Tongue (tissue), 3 donors: ENCODE measurements at places on chromosomes 7 and 10. TPM values are rescaled to one million over a fixed set of nuclear protein-coding genes. Genes with fewer than 3 reads are reported as not detected.

The ENTPD1 gene
- total RNA-seq: 33.5 TPM

The UNCX gene
- not detected for total RNA-seq

- DNase-seq: peak; percentile 66
Measured at GRCh38 chr10:75403144-75403938, 1.8 kb upstream of the ZNF503 start.

DNA sequence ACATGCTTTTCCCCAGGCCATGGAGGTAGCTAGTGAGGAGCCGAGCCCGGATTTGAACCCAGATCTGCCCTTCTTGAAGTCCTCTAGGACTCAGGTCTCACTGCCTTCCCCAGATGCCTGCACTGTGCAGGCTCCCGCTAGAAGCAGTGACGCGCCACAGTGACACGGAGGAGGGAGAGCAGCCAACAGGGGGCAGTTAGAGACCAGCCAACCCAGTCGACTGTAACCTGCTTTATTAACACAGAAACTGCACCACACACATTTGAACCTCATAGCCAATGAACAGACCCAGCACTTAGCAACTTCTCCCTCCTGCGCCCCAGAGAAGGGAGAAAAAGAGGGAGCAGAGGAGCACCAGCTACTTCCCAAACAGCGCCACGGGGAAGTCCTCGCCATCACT, 27.4 kb downstream of the PILRA start:
- DNase-seq: peak; percentile 33

The PTEN gene
- total RNA-seq: 194 TPM
